Stimulated activated CD4-positive, alpha-beta T cell treated with anti-CD3 and anti-CD28 coated beads, Interleukin-1b, Interleukin-23, amount 100 ng/mL, for 4 hours (primary cell): ENCODE measurements at places on chromosomes 1 and 21.

DNA sequence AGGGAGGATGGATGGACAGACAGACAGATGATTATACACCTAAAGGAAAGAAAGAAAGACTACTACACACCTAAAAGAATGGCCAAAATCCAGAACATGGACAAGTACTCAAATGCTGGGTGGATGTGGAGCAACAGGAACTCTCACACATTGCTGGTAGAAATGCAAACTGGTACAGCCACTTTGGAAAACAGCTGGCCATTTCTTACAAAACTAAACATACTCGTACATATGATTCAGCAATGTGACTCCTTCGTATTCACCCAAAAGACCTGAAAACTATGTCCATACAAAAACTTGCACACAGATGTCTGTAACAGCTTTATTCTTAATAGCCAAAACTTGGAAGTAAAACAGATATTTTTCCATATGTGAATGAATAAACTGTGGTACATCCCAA, 51.3 kb downstream of the PRPF38A start:
- DNase-seq = no peak

DNA sequence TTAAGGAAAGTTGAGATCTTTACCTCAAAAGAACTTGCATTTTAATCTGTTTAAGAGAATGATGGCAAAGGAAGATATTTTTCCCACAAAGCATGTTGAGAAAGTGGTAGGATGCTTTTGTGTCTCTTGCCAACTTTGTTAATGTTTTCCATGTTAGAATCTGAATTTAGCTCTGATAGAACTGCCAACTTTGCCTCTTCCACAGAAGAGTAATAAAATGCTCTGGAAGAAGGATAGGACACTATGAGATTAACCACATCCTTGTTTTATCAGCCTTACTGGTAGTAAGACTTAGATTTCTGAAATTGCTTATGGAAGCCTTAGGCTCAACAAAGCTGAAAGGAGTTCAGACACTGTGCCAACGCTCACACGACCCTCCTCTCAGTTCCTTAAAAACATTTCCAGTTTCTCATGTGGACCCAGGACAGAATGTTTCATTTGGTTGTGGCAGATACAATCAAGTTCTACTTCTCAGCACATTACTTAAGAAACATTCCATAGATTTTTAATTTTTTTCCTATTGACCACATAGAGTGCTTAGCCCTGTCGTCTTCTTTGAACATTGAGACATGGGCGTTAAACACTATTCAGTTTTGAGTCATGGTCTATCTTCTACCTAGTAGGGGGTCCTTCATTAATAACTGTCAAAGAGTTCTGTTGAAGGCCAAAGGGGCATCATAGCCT, 59.0 kb downstream of the MTR start:
- no peak for DNase-seq

DNA sequence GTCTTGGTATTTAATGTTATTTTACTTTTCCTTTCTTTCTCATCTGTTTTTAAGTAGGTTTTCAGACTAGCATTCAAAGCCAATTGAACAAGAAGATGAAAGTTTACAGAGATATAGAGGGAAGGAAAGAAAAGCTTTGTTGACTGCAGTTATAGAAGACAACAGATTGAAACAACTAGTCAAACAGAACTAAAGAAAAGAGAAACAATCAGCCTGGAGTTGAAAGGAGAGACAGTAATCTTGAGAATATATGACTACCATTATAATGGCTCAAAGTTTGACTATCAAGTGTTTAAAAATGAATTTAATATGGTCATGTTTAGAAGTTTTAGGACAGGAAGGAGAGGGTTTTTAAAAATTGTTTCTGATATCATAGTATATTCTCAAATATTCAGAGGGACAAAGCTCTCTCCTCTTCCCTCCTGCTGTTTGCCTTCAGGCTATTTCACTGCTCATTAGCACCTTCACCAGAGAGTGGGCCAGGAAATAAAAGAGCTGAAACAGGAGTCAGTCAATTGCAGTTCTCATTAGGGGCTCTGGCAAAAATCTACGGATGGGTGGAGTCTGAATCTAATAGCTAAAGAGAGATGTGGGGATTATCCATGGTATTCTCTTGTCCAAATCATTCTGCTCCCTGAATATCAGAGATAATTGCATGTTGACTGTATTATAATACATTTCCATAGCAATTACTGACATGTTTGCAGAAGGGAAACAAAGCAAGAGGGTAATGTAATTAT, 577.8 kb downstream of the BRINP3 start:
- DNase-seq = no peak

DNA sequence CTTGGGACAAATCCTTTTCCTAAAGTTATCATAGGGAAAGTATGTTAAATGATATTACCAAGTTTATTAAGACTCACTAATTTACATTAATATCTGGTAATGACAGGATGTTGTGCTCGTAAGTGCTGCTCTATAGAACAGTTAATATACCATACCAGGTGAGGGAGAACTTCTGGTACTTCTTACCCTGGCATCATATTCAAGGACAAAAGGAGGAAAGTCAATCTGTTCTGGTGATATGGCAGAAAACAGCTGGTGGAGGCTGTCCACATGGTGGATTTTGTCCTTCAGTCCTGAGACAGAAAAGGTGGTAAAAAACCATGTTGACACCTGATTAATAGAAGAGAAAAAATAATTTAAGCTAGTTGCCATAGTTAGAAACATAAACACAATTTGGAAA, 51.6 kb downstream of the GDAP2 start:
- DNase-seq = no peak

GRCh38 chr1:46818591-46818990, 19.7 kb downstream of the CYP4B1 start:
- DNase-seq = no peak

- no peak for DNase-seq
These were observed 55.6 kb downstream of the NKAIN1 start for GRCh38 chr1:31183927-31184554.

DNA sequence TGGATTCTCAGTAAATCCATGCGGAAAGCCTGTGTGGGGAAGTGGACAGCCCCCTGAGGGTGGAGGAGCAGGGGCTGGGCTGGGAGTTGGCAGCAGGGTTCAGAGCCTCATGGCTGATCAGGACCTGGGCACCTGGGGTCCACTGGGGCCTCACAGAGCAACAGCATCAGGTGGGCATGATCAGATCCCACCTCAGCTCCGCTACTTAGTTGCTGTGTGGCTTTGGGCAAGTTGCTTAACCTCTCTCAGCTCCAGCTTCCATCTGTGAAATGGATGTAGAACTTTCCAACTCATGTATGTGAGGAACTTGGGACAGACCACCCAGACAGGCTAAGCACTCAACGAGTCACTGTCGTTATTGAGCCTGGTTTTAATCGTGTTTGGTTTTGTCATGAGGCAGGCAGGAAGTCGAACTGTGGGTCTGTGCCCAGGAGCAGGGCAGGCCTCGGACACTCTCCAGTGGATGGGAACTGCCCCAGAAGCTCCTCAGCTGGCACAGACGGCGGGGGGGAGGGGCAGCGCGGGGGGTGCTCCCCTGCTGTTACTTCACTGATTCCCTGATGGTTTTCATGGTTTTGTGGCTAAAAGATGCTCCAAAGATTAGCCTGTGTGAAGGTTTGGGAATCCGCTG, 155.8 kb upstream of the TMEM51 start:
- no peak for DNase-seq

DNA sequence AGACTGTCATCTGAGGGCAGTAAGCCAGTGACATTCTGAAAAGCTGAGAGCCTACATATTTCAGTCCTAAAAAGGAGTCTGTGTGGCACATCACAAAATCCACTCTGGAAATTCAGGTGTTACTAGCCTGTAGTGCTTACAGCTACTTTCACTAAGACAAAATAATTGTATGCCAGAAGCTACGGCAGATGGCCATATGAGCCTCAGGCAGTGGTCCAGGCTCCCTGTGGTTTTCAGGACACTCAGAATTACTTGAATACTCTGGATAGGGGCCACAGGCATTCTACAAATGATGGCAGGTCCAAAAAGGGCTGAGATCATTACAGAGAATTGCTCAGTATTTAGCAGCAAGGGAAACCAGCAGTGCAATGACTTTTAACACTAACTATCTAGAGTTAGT, 527.1 kb downstream of the MRPL39 start:
- DNase-seq = no peak

DNA sequence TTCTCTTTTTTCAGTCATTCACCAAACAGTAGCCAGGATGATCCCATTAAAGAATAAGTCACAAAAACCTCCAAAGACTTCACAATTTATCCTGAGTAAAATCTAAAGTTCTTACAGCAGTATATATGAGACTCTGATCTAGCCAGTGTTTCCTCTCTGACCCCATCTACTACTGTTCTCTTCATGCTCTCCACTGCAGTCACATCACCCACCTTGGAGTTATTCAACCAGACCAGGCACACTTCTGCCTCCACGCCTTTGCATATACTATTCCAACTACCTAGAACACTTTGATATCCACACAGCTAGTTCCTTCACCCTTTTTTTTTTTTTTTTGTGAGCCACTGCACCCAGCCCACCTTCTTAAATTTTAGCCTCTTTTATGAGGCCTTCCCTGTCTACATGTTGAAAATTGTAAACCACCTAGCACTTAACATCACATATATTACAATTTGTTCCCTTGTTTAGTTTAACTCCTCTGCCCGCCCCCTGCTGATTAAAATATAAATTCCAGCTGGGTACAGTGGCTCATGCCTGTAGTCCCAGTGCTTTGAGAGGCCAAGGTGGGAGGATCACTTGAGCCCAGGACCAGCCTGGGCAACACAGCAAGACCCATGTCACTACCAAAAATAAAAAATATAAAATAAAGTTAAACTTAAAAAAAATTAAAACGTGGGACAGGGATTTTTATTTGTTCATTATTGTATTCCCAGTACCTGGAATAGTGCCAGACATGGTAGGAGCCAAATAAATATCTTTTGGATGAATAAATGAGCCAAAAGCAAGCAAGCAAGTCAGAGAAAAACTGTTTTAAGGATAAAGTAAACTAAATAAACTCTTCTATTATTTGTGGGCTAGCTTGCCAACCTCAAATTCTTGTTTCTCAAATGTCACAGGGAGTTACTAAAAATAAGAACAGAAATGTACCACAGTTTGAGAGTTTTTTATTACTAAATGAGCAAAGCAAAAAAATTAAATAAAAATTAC, 35.2 kb upstream of the MUTYH start:
- no peak for DNase-seq

DNA sequence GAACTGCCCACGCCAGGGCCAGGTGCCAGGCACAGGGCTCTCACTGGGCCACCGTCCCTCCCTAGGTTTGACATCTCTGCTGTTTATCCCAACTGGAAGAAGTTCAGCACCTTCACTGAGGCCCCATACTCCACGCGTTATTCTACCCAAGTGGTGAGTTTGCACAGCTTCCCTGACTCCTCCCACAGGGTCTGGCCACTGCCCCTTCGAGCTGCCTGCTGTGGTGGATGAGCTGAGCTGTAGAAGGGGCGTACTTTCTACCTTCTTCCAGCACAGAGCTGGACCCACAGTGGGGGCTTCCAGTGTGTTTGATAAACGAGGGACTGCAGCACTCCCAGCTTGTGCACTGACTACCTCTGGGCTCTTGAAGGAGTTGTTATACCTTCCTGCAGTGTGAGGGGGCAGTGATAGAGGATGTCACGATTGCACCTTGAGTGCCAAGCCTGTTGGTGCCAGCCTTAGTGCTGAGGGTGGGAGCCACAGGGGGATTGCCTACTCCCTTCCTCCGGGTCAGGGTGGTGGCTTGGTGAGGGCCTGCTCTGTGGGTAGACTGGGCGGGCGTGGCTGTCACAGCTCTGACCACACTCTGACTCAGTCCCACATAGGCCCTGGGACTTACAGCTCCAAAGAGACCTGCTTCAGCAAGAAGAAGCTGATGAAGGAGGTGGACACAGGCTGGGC, 5.9 kb upstream of the TTC22 start:
- DNase-seq = no peak

- DNase-seq = no peak
These were observed 39.3 kb downstream of the TRIM62 start for GRCh38 chr1:33142483-33143064.

GRCh38 chr21:45282283-45283034, 5.2 kb downstream of the POFUT2 start:
- no peak for DNase-seq

DNA sequence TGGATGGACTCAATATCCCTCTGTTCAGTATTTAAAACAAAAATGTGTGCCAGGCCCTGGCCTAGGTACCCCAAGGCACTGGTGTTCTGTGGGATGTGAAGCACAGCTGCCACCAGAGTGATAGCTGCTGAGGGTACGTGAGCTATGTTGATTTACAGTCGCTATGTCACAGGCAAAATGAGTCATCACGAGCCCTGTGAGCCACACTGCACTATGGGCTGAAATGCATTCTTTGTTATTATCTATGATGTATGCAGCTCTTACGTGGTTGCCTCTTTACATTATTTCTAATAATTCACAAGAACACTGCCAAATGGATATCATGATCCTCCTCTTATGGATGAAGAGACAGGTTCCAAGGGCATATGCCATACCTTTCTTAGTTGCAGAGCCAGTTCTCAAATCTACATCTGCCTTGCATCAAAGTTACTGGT, 2.1 kb downstream of the TEX38 start:
- no peak for DNase-seq

DNA sequence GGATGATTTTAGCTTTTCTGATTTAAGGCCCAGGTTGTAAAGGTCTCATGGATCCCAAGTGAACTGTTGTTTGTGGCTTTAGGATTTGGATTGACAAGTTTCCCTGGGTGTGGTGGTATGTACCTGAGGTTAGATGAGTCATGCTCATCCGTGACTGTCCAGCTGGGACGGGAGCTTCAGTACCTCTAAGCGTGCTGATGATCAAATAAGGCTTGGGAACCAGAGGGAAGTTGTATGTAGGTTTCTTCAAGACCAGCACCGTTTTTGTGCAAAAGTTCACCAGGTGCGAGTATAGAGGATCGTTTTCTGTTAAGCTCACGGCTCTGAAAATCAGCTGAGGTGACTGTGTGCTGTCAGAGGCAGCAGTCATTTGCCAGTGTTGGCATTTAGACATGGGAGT, 19.8 kb downstream of the PLA2G2E start:
- DNase-seq = no peak

GRCh38 chr1:242017580-242018233, 18.8 kb upstream of the MAP1LC3C start:
- peak; percentile 3 for DNase-seq

GRCh38 chr21:44920694-44921604, at the start of gene ITGB2:
ITGB2 (minus strand) TSS chr21:44920899; CDS start chr21:44910782, 10,117 bp downstream.
- peak; percentile 48 for DNase-seq

GRCh38 chr1:173445164-173445563, 32.0 kb upstream of the PRDX6 start:
- no peak for DNase-seq

- no peak for DNase-seq
These were observed 18.3 kb upstream of the S100A2 start for GRCh38 chr1:153583976-153584375.

DNA sequence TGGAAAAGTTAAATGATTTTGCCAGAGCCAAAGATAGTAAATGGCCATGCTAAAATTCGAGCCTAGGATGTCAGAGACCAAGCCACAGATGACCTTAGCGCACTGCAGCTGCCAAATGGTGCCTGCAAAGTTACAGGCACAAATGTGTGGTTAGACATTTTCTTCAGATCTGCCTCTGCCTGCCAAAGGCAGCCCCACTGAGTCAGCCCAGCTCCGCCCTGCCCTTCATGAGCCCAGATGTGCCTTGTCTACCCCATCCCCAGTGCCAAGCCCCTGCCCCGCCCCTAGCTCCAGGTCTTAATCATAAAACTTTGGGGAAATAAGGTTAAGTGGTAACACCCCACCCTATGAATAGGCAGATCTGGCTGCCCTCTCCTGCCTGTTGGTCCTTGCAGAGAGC, 105.9 kb downstream of the DTL start:
- no peak for DNase-seq

GRCh38 chr1:185355947-185356346, 38.9 kb upstream of the IVNS1ABP start:
- DNase-seq = no peak

GRCh38 chr1:177927021-177927596, 42.7 kb downstream of the SEC16B start:
- no peak for DNase-seq
